Endothelial cell (in vitro differentiated cells): ENCODE measurements at places on chromosomes 7 and 10. TPM values are rescaled to one million over a fixed set of nuclear protein-coding genes. Genes with fewer than 3 reads are reported as not detected.

GRCh38 chr10:130396044-130396443, 259.9 kb downstream of the GLRX3 start:
- peaks cover 16% of the 10 kb centered on the region for H3K36me3 ChIP-seq
- H3K4me1 ChIP-seq = no peaks in the 10 kb centered on the region
- no peak overlapping the region for H3K4me3 ChIP-seq
- DNase-seq = no peak
- peaks cover 12% of the 10 kb centered on the region for H3K27me3 ChIP-seq

- no peaks in the 10 kb centered on the region for H3K36me3 ChIP-seq
- no peak for DNase-seq
- no peak overlapping the region for H3K4me3 ChIP-seq
- H3K27ac ChIP-seq = no peak overlapping the region
- no peaks in the 10 kb centered on the region for H3K4me1 ChIP-seq
Observed at GRCh38 chr10:13567030-13567429, 19.7 kb upstream of the PRPF18 start.

DNA sequence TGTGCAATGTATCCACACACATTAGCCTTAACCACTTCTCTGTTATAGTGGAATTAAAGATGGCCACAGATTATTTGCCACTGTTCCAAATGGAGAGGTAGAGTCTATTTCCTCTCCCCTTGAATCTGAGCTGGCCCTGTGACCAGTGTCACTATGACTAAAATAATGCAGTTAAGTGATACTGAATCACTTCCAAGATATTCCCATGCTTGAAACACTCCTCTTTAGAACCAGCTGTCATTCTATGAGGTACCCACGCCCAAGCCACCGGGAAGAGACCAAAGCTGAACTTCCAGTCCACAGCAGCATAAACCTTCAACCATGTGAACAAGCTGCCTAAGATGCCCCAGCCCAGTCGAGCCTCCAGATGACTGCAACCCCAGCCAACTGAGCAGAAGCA, 2.1 kb upstream of the DHX32 start:
- no peak for DNase-seq
- H3K4me1 ChIP-seq = peaks cover 3% of the 10 kb centered on the region
- H3K27me3 ChIP-seq = no peaks in the 10 kb centered on the region

- H3K4me3 ChIP-seq = no peak overlapping the region
- peaks cover 44% of the 10 kb centered on the region for H3K4me1 ChIP-seq
- no peak overlapping the region for H3K27ac ChIP-seq
Observed at GRCh38 chr7:51139796-51140195, 176.8 kb downstream of the COBL start.

CRHR2 gene
- 0.38 TPM for total RNA-seq

DNA sequence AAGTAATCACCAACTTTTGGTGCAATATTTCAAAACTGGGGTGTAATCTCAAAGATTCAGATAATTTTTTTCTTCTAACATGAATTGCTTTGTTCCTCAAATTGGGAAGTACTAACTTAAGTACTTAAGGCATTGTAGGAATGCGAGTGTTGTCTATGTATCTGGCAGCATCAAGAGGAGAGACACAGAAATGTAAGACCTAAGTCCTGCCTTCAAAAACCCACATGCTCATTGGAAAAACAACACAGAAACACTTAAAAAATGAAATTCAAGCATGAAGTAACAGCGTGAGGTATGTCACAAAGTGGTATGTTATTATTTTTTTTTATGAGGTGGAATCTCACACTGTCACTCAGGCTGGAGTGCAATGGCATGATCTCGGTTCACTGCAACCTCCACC, 288.5 kb downstream of the ZEB1 start:
- H3K27ac ChIP-seq = no peak overlapping the region
- DNase-seq = no peak
- peaks cover 18% of the 10 kb centered on the region for H3K4me1 ChIP-seq
- H3K27me3 ChIP-seq = peaks cover 2% of the 10 kb centered on the region
